ENCODE measurements at places on chromosomes 7 and 10.
A peak's percentile ranks its signal among the peaks of the same experiment; 100 is the strongest.

- DNase-seq: no peak
Measured at GRCh38 chr10:33412653-33413361, 78.3 kb upstream of the NRP1 start.

DNA sequence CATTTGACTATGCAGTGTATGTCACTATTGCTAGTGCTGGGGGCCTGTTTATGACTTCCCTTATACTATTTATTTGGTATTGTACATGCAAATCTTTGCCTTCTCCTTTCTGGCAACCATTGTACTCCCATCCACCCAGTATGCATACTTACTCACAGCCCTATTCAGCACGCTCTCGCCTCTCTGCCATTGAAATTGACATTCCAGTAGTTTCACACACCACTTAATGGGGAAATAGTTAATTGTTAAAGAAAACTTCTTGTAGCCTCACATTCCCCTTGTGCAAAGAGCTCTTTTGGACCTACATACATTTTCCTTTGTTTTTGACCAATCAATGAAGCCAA, 9.9 kb downstream of the CLDN12 start:
- DNase-seq: no peak

- peak; percentile 64 for DNase-seq
Measured at GRCh38 chr10:43292755-43293676, 26.2 kb upstream of the RASGEF1A start.

DNA sequence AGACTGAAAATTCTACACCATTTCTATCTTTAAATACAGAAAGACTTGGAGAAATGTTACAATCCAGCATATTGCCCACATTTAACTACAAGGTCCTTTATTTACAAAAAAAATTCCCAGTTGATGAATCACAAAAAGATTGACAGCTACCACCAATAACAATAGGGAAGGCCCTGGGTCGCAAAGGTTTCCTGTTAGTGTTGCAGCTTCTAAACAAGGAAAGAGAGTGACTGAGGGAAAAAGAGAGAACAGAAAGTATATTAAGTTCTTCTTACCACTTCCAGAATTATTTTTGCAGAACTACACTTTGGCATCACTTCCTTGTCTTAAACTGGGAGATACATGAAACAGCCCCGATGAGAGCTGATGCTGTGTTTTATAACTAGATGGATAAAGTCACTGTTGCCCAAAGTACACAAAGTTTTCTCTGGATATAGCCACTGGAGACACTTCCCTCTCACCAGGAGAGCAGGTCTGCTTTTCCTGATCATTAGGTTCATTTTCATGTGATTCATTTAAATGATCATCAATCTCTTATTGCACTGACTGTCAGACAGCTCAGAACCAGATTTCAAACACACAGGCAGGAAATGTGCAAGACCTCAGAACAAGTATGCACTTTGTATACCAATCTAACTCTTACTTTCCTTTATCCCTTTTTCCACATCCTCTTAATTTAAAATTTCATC, 57.0 kb downstream of the SHTN1 start:
- no peak for DNase-seq

- DNase-seq: no peak
Measured at GRCh38 chr7:44149571-44150465, 8.7 kb upstream of the MYL7 start.

DNA sequence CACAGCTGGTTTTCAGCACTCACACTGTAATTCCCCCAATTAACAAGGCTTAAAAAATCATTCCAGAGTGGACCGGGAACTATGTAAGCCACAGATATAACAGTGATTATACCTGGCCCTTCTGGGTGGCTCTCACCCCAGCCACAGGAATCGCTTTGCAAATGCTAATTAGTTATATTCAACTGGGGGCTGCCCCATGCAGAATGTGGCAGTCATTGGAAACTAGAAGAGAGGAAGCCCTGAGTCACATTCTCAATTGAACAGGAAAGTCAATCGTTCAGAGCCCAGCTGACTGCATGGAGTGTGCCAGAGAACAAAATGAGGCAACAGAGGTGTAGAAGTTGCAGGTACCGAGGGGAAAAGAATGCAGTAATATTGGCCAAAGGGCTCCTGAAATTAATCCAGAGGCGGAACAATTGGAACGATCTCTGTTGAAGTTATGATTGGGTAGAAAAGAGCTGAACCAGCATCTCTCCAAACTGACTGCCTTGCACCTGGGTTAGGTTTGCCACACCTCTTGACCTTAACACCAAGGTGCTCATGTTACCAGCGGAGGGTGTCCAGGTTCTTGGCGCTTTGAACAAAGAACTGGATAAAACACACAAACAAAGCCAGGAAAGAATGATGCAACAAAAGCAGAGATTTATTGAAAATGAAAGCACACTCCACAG, 909.7 kb upstream of the AUTS2 start:
- no peak for DNase-seq

GRCh38 chr7:98826811-98827231, 43.0 kb downstream of the TMEM130 start:
- no peak for DNase-seq

GRCh38 chr7:55100544-55101327, 81.9 kb downstream of the EGFR start:
- no peak for DNase-seq

DNA sequence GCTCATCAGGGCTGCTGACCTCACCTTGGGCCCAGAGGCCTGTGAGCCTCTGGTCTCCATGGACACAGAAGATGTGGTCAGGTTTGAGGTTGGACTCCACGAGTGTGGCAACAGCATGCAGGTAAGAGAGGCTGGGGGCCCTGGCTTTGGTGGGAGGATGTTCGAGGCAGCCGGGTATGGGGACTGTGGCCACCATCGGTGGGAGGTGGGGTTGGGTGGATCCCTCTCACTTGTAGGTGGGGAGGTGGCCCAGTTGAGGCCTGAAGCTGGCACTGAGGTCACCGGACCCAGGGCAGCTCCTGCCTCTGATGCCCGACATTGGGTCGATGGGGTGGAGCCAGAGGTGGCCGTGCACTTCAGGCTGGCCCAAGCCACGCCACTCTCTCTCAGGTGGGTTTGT, 406 bp downstream of the ZP3 start:
- DNase-seq: no peak

DNA sequence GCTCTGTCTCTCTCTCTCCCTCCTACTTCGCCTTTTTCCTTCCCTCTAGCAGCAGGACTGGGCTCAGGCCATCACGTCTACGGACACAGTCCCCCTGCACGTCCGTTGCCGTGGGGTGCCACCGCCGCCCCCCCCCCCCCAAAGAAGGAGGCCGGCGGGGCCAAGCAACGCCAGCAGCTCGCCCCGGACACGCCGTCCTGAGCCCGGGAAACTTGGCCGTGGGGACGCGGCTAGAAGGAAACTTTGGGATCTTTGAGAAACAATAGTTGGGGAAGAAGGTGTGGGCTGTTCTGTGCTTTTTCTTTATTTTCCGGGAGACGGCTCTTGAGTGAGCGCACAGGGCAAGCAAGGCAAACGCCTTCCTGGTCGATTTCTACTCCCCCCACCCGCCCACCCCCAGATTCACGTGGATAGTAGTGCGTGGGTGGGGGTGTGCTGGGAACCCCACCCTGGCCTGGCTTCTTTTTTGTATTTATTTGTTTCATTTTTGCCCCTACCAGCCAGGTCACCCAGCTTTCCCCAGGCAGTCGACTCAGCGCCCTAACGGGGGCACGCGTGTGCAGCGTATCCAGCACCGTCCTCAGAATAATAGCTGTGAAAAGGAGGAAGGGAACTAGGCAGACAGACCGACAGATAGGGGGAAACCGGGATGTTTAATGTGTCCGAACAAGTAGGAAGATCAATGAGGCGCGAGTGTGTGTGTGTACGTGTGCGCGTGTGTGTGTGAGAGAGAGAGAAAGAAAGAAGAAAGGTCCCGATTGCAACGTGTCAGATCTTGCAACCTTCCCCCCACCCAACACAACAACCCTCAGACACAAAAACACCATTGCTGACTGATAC, 1.4 kb downstream of the MXI1 start:
- peak; percentile 31 for DNase-seq

- no peak for DNase-seq
Measured at GRCh38 chr10:6068422-6068821, 6.3 kb upstream of the IL2RA start.

DNA sequence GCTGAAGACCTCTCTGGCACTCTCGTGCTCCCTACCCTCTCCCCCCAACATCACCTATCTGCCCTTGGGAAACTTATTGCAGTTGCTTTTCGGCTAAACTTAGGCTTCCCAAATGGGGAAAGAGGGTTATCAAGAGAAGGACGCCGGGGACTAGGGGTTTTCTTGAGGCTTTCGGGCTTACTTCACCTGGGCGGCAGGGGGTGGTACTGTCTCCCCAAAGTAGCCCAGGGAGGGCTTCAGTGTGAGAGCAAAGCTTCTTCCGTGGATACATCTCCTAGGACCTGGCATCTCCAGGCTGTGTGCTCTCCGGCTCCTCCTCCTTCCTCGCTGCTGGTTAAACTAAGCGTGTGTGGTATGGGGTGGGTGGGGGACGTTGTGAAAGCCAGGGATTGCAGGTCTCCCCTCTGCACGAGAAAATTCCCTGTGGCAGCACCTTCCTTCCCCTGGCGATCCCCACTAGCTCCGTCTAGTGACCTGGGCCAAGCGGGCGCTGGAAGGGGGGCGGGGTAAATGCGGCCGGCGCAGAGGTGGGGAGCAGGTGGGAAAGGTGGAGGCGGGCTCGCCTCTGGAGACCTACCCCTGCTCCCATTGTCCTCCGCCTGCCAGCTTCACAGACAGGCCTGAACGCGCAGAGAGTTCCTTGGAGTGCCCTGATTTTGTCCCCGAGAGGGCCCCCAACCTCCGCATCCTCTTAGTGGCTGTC, 1.1 kb downstream of the PLXDC2 start:
- DNase-seq: no peak

Data from CD4-positive, alpha-beta T cell treated with Interleukin-15 for 4 hours (primary cell).